ENCODE measurements at places on chromosomes 5 and 9. TPM values are rescaled to one million over a fixed set of nuclear protein-coding genes. Genes with fewer than 3 reads are reported as not detected.

LCN15 gene
- total RNA-seq, result not detected

PCDHAC1 gene
- not detected for total RNA-seq

- DNase-seq, result no peak
- no peak overlapping the region for H3K27ac ChIP-seq
- H3K4me1 ChIP-seq, result peaks cover 9% of the 10 kb centered on the region
- H3K36me3 ChIP-seq, result no peaks in the 10 kb centered on the region
- H3K4me3 ChIP-seq, result no peak overlapping the region
These were observed 2.6 kb upstream of the DAPK1 start for GRCh38 chr9:87494970-87495471.

OLFML2A gene
- total RNA-seq, result not detected

MLANA gene
- total RNA-seq, result not detected

DNA sequence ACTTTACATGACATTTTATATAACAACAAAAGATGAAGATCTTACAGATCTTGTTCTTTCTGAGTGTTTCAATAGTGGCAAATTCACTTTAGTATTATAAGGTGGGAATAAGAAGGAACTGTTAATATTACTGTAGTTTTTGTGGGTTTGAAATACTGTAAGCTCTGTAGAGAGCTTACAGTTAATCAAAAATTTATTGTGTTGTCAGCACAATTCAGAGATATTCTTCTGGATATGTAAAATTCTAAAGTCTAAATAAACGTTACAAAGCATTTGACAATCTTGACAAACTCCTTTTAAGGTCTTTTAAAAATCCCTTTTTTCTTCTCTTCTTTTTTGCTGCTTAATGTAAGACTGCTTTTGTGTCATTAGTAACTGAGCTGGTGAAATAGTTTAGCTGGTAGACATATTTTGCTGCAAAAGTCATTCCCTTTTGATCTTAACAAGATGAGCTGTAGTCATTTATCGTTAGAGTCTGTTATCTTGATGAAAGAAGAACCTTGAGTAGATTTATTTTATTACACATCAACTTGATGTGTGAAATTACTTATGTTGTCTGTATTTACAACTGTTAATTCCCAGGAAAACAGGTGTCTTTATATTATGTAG lies 186.0 kb downstream of the WDR70 start:
- H3K27me3 ChIP-seq, result no peaks in the 10 kb centered on the region
- DNase-seq, result no peak
- peaks cover 6% of the 10 kb centered on the region for H3K36me3 ChIP-seq
- H3K27ac ChIP-seq, result no peak overlapping the region

DNA sequence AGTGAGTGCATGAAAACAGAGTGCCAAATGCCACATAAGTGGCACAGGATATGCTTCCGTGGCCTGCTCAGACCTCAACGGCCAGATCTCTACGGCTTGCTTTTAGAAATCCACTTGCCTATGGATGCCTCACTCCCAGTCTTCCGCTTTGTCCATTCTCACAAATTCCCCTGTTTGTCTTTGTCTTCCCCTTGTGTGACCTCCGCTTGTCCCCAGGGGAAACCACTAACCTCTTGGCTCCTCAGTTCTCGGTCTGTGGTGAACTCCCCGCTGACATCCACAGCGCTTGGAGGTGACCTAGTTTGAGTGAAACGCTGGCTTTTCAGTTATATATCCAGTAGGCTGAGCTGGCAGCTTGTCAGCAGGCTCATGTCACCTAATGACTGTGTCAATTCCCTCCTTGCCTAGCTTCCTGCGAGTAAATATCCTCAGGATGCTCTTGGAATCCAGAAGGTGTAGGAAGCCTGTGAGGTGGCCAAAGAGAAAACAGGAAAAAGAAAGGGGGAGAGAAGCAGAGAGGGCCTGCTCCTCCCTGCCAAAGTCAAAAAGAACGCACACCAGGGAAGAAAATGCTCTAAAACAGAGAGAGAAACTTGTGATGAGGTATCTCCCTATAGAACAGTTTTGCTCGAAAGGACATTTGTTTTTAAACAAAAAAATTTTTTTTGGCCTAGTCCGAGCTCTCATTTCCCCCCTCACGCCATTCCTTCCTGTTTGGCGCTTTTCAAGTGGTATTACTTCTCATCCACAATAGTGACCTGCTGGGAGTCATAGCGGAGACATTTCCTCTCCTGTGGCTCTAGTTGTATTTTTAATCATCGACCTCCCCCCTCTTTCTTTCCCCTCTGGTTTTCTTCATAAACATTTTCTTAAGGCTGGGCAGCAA lies 101.6 kb upstream of the SPRY4 start:
- H3K4me3 ChIP-seq, result no peak overlapping the region
- DNase-seq, result peak; percentile 49
- H3K27ac ChIP-seq, result peak overlapping the region; percentile 63
- no peaks in the 10 kb centered on the region for H3K36me3 ChIP-seq
- no peaks in the 10 kb centered on the region for H3K27me3 ChIP-seq
- peaks cover 26% of the 10 kb centered on the region for H3K4me1 ChIP-seq

DNA sequence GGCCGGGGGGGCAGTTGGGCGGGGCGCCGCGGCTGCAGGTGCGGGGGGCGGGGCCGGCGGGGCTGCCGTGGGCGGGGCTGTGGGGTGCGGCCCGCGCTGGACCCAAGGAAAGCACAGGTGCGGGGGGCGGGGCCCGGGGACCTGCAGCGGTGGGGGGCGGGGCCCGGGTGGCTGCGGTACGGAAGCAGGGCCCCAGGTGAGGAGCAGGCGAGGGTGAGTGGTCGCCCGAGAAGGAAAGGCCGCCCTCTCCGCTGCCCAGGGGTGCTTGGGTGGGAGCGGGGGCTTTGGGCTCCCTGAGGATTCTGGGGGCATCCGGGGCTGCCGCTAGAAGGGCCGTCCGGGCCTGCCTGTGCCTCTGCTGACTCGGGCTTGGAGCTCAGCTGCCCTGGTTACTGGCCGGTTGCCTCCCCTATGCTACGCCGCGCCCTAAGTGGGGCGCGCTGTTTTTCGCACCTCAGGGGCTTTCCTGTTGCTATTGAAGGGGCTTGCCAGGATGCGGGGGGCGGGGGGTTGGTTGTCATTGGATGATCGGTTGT lies 767 bp downstream of the RALGPS1 start:
- no peak overlapping the region for H3K27ac ChIP-seq
- H3K27me3 ChIP-seq, result peaks cover 3% of the 10 kb centered on the region
- no peaks in the 10 kb centered on the region for H3K36me3 ChIP-seq
- peaks cover 7% of the 10 kb centered on the region for H3K4me1 ChIP-seq
- peak overlapping the region; percentile 32 for H3K4me3 ChIP-seq

- no peaks in the 10 kb centered on the region for H3K4me1 ChIP-seq
- no peak overlapping the region for H3K27ac ChIP-seq
- no peak overlapping the region for H3K4me3 ChIP-seq
- H3K27me3 ChIP-seq, result peaks cover 2% of the 10 kb centered on the region
- DNase-seq, result peak; percentile 63
- H3K36me3 ChIP-seq, result no peaks in the 10 kb centered on the region
These were observed 54.9 kb downstream of the NDST1 start for GRCh38 chr5:150562832-150563231.

DNA sequence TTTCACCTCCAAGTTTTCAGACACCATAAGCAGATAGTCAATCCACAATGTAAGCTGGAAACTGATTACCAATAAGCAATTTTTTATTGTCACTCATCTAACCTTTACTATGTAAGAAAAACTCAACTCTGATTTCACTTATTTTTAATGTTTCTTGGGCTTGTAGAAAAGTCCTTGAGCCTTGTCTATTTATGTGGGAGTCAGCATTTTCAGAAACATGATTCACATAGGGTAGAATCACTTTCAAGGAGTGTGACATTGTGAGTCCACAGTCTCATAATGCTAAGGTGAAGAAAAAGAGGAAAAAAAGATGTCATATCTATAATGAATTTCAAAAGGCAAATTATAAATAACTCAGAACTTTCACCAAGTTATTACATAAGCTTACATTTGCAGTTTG lies 2167.9 kb upstream of the C9orf72 start:
- H3K36me3 ChIP-seq, result no peaks in the 10 kb centered on the region
- no peak for DNase-seq
- H3K27me3 ChIP-seq, result no peaks in the 10 kb centered on the region
- no peaks in the 10 kb centered on the region for H3K4me1 ChIP-seq

GRCh38 chr5:98770911-98771322 lies 2.5 kb upstream of the RGMB start:
- H3K4me1 ChIP-seq, result peaks cover 36% of the 10 kb centered on the region
- H3K4me3 ChIP-seq, result peak overlapping the region; percentile 78
- peak overlapping the region; percentile 23 for H3K27ac ChIP-seq
- H3K27me3 ChIP-seq, result peaks cover 45% of the 10 kb centered on the region
- no peak for DNase-seq

OR1Q1 gene
- total RNA-seq, result not detected

NCS1 gene
- 21.3 TPM for total RNA-seq

GRCh38 chr5:67211926-67212325 lies 15.3 kb upstream of the CD180 start:
- H3K4me3 ChIP-seq, result no peak overlapping the region
- DNase-seq, result no peak
- peaks cover under 1% of the 10 kb centered on the region for H3K36me3 ChIP-seq
- no peak overlapping the region for H3K27ac ChIP-seq
- H3K4me1 ChIP-seq, result peaks cover 52% of the 10 kb centered on the region

PPIC gene
- total RNA-seq, result not detected

DNA sequence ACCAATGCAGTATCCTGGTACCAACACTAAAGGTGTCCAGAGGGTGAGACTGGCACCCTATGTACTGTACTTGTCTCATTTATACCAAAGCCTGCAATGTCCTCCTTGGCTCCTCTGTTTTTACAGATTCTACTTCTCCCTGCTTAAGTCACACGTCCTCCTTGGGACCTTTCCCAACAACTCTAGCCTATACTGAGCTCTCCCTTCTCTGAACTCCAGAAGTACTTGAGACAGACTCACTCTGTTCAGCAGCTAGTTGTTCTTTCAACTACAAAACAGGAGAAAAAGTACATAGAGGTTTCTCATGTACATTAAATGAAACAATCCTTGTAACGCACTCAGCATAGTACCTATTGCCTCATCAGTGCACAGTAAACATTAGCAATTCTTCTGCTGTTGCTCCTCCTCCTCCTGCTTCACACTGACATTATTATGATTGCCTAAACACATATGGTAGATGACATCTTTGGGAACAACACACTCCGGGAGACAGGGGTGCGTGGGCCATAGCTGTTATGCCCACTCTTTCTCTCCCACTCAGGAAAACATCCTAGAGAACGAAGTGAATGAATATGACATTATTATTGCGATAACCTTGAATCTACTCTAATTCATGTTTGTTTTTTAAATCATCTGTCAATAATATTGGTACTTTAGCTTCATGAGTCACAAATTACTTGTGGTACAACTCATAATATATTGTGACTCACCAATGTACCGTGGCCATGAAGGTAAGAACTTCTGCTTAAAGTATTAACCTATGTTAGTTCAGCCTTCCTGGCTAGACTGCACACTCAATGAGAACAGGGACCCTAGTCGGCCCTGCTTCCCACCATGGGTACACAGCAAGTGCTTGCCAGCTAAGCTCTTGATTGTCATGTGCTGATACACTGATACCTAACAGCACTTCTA lies 180.3 kb upstream of the ADRA1B start:
- no peaks in the 10 kb centered on the region for H3K36me3 ChIP-seq
- H3K27ac ChIP-seq, result no peak overlapping the region
- H3K27me3 ChIP-seq, result peaks cover 19% of the 10 kb centered on the region
- DNase-seq, result no peak
- no peak overlapping the region for H3K4me3 ChIP-seq

TCOF1 gene
- 114 TPM for total RNA-seq

DNA sequence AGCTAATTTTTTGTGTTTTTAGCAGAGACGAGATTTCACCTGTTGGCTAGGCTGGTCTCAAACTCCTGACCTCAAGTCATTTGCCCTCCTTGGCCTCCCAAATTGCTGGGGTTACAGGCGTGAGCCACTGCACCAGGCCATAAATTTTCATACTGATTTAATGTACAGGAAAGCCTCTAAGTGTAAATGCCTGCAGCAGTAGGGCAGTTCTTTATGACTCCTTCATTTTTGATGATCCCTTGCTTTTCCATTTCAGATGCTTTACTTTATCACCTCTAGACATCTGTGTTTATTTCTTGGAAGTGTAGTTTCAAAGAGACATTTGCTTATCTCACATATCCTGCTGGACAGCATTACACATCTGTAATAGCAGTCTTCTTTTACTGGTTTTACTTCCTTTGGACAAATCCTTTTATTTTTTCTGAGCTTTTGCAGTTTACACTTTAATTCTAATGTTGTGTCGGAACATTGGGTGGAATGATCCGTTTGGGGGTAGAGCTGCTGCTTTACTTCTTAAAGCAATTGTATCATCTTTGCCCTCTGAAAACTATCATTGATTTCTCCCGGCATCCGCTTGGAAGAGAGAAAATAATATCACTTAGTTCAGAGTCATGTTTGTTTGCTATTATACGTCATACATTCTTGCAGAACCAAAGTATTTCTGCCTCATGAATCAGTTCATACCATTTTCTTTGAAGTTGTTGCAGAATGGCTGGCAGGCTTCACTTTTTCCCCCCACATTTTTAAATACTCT lies 36.0 kb downstream of the SCGB3A1 start:
- H3K4me3 ChIP-seq, result no peak overlapping the region
- peaks cover 14% of the 10 kb centered on the region for H3K4me1 ChIP-seq
- DNase-seq, result no peak
- H3K27ac ChIP-seq, result no peak overlapping the region
- no peaks in the 10 kb centered on the region for H3K27me3 ChIP-seq
- peaks cover 48% of the 10 kb centered on the region for H3K36me3 ChIP-seq

C9orf40 gene
- total RNA-seq, result 18.6 TPM

WDR70 gene
- 32.7 TPM for total RNA-seq

MEF2C gene
- 0.27 TPM for total RNA-seq

DNA sequence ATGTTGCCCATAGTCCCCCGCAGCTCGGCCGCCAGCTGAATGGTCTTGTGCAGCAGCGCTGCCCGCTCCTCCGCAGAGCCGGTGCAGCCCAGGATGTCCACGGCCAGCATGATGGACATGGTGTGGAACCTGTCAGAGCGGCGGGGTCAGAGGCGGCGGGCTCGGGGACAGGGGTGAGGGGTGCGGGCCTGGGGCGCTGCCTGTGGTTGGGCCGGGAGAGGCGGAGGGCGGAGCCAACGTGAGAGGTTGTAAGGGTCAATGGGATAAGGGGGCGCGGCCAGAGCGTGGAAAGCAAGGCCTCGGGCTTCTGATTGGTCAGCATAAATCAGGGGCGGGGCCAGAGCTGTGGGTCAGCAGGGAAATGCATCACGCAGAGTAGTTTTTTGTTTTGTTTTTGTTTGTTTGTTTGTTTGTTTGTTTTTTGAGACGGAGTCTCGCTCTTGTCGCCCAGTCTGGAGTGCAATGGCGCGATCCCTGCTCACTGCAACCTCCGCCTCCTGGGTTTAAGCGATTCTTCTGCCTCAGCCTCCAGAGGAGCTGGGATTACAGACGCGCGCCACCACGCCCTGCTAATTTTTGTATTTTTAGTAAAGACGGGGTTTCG lies 6.8 kb upstream of the TOR2A start:
- DNase-seq, result no peak
- H3K36me3 ChIP-seq, result peaks cover 17% of the 10 kb centered on the region
- H3K27ac ChIP-seq, result no peak overlapping the region
- no peak overlapping the region for H3K4me3 ChIP-seq
